ENCODE measurements at places on chromosomes 3 and 15.

DNA sequence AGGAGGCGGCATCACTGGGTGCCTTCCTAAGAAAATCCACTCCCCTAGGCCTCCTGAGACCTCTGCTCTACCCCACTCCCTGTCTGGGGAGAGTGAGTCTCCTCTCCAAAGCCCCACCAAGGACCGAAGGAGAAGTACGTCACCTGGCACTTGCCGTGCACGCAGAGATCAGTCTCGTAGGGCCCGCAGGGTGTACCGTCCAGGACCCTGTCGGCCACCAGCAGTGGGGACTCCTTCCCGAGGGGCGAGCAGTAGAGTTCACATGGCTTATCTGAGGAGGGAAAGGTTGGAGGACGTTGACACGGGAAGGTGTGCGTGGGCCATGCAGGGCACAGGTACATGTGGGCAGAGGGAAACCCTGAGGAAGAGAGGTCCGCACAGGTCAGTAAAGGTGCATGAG, 232.9 kb downstream of the ADAMTS17 start:
- no peak for DNase-seq

DNA sequence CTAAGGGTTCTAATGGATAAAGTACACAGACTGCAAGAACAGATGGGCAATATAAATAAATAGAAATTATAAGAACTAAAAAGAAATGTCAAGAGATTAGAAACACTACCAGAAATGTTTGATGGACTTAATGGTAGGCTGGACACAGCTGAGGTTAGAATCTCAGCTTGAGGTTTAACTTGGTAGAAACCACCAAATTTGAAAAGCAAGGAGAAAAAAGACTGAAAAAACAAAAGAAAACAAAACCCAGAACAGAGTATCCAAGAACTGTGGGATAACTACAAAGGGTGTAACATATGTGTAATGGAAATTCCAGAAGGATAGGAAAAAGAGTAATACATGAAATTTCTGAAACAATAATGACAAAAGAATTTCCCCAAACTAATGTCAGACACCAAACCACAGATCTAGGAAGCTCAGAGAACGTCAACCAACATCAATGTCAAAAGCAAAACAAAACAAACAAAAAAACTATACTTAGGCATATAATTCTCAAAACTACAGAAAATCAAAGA, 35.0 kb downstream of the RFX7 start:
- no peak for DNase-seq

GRCh38 chr15:64163659-64164362, 989 bp upstream of the PPIB start:
- no peak for DNase-seq

GRCh38 chr3:141386126-141386488, 17.8 kb downstream of the ZBTB38 start:
- DNase-seq: no peak

- DNase-seq: no peak
Measured at GRCh38 chr15:40043927-40044716, 5.1 kb upstream of the SRP14 start.

DNA sequence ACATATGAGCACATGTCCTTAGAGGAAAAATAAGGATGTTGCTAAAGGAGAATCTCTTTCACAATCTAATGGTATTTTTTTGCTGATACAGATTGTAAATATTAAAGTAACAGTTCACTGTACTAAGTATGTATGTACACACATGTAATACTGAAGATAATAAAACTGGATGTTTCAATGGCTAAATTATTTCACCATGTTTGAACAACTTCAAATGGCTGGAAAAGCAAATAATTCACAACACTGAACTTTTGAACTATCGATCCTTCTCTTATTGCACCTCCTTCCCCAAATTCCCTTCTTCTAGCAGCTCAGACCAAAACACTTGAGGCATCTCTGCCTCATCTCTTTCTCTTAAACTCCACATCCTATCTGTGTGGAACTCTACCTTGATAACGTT, 149.5 kb downstream of the EPHA3 start:
- no peak for DNase-seq

DNA sequence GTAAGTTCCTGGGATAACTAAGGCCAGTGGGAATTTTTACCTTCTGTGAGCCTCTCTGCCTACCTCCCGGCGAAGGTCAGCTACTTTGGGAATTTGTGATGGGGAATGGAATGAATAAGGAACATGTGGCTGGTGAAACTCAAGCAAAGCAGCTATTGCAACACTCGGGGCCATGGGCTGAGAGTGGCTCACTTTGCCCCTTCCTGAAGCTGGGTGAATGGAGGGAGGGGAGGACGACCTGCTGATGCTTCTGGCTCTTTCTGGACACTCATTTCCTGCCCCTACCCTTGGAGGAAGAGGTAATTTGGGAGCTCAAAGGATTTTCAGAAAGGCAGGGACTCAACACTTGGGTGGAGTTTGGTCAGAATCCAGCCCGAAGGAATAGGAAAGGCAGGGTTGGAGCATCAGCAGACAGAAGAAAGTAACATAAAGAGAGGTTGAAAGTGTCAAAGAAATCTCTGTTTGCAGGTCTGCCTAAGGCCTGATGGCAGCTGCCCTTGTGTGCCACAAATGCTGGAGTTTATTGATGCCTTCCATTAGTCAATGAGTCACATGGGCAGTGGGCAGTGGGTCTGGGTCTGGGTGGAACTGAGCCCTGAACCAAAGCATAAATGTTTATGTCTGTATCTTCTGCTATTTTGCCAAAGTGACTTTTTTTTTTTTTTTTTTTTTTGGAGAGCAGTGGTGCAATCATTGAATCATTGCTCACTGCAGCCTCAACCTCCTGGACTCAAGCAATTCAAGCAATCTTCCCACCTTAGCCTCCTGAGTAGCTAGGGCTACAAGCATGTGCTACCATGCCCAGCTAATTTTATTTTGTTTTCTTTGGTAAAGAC, 12.4 kb downstream of the LAMP3 start:
- DNase-seq: no peak

GRCh38 chr3:155312781-155313180, 19.3 kb upstream of the STRIT1 start:
- DNase-seq: no peak

DNA sequence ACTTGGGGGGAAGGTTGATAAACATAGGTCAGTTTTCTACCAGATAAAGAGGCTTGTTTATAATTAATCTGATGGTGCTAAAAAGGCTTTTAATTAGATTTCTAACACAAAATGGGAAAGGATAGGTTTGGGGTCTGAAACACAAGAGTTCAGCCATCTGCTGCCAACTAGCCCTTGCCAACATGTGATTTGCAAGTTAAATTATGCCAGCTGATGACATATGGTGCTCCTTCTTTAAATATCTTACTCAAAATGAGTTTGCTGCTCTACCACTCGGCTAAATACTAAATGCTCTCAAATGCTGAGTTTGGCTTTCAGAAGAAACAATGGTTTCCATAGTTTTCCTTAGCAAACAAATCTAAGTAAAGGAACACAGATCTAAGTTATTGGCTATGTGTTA, 557.8 kb upstream of the CCDC54 start:
- DNase-seq: no peak

DNA sequence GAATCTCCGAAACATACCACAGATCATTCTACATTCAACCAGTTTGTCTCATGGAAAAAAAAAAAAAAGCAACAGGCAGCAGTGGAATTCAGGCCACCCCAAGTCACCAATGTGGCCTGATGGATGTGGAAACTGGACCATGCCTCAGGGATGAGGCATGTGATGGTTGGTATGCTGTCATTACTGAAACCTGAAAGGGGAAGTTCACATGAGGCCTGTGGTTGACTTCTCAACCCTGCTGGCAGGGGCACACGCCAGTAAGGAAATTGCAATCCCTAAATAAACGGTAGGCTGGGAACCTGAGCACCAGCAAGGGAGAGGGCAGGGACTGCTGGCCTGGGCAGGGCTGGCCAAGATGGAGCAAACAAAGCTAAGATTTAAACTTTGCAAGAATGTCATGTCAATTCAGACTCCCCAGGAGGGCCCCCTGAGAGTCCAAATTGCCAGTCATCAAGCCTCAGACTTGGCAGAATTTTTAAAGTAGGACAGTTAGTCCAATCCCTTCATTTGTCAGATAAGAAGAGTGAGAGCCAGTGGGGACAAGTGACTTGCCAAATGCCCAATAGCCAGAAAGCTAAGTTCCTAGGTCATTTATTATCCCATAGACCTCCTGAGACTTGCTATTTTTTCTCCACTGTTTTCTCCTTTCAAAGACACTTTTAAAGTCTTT, 310.4 kb downstream of the ERC2 start:
- DNase-seq: no peak

DNA sequence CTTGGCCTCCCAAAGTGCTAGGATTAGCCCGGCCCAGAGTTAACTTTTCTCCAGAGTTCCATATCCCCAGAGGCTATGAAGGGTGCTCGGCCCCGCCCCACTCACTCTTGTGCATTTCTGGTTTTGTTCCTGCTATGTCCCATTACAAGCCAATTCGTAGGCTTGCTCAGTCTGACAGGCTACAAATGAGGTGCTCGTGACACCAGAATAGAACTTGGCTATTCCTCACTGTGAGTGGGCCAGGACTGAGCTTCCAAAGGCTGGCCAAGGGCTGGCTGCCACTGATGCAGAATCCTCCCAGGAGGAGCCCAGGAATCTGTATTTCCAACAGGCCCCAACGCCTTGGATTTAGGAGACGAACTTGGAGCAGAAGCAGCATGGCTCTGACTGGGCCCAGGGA, 282.7 kb upstream of the C2CD4B start:
- no peak for DNase-seq

DNA sequence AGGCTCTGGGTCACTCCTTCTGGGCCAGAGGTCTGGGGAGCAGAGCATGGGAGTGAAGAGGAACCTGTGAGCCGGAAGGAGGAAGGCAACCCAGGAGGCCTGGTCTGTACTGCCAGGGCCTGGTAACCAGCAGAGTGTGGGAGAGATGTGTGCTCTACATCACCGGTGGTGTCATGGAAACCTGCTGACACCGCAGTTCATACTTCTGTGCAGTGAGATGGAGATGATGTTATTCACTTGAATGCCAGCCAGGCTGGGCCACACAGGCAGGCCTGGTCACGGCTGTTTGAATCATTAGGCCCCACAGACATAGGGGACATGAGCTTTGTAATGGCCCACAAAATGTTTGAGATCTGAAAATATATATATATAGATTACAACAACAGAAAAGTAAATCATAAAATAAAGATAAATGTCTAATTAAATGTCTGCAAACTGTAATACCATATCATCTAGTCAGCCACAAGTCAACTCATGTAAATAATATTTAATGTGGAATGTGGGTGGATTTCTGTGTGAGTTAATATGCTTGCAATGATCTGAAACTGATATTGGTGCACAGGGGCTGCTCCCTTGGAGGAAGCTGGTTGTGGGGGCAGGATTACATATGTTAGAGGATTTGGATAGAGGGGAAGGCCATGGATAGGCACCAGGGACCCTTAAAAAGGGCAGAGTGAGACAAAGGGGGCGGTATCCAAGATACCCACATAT, 108.5 kb upstream of the PFN2 start:
- DNase-seq: no peak

GRCh38 chr3:137767538-137768360, 3.6 kb downstream of the SOX14 start:
- no peak for DNase-seq

GRCh38 chr3:64003589-64003988, 19.7 kb downstream of the PSMD6 start:
- DNase-seq: no peak
